Breast epithelium (tissue), 4 donors: ENCODE measurements at places on chromosomes 2 and 18. TPM values are rescaled to one million over a fixed set of nuclear protein-coding genes. Genes with fewer than 3 reads are reported as not detected.

DNA sequence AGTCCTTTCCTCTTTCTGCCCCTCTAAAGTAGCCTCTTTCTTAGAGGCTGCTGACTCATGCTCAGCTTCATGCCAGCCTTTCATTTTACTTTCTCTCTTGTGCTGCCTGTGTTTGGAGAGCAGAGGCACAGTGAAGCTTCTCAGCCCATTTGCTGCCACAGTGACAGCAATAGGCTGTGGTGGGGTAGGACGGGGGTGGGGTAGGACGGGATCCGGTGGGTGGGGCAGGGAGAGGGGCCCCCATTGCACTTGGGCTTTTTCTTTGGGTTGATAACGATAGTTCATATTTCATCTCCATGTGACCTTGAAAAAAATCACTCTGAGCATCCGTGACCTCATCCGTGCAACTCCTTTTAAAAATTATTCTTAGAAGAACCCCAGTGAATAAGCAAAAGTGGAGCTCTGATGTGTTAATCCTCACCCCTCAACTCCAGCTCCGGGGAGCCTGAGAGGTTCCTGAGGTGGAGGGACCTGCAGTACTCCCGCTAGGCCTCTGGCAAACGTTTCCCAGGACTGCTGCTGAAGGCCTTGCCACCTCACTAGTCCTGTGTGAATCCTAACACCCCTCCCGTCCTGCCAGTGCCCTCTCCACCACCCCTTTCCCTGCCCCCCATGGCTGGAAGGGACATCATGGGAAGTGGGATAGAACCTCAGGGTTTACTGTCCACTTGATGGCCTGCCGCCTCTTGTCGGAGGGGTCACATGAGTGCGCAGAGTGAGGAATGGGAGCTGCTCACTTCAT lies 70.8 kb downstream of the INPP4A start:
- DNase-seq: no peak

- no peak for DNase-seq
These were observed 86.6 kb downstream of the POLR1A start for GRCh38 chr2:86019121-86019520.

DNA sequence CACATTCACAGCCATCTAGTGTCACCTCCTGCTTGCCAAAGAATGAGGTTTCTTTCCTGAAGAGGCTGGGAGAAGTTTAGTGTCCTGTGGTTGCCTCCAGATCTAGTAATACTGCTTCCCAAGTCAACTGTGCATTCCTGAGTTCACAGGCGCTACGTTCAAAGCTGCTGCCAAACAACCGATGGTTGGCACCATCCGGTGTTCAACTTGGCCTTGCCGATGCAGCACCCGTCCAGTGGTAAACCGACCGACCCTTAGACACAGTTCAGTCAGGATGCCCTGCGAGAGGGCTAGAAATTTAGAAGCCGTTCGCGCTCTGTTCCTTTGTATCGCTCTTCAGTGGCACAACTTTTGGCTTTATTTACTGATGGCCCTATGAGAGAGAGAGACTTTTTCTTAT lies 28.6 kb downstream of the RMC1 start:
- no peak for DNase-seq

Gene SERPINB4
- total RNA-seq: not detected

- DNase-seq: no peak
These were observed 6.5 kb downstream of the TANK start for GRCh38 chr2:161166538-161167409.

DNA sequence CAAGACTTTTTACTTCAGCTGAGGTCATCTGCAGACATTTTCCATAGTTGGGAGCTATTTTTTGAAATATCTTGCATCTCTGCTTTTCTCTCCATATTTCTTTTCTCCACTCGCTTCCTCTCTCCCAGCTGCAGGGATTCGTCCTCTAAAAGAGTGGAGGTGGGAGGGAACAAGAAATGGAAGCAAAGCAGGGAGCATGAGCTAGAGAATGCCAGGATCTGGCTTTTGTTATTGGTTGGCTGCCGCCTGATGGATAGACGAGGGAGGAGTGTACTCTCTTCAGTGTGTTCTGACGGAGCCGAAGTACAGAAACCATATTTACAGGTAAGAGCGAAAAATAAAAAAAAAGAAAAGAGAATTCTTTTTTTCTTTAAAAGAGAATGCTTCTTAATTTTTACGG lies at the start of gene CSRNP3:
Gene CSRNP3, plus strand, starts transcription at position 282 of the 400 bp plus-strand sequence. CDS start 125,368 bp downstream, outside the sequence.
- DNase-seq: peak; percentile 51
